ENCODE measurements at places on chromosomes 4 and X.

DNA sequence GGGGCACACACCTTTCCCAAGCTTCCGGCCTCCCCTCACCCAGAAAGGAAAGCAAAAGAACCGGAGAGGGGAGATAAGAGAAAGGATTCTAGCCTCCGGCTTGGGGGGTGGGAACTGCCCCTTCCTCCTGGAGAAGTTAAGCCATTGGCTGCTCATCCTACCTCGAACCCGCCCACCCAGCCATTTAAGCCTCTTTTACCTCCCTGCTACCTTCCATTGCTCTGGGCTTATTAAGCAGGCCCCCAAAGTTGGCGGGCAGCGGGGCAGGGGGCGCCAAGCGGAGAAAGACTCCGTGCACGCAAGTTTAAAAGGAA lies 2.3 kb downstream of the MAML3 start:
- no peak for DNase-seq

DNA sequence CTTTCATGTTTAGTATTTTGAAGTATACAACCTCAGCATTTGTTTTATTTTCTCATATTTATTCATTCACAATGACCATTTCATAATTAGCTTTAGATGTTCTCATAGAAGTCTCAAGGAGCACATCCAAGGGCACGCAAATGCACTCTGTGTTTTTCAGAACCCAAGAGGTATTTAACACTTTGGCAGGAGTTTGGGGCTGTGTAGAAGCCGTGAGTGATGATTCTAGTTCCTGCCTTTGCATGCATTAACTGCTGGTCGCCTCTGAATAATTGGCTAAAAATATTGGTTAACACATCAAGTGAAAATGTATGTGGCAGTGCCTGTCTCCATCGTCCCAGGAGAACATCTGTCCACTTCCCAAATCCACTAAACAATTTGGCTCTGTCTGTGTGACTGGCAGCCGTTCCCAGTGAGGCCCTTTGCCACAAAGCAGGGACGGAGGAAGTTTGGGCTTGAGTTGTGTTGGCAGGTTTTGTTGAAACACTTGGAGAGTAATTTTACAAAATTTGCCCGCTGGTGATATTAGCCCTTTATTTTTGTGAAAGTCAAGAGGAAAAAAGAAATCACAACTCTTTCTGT lies 730.7 kb upstream of the SLIT2 start:
- no peak for DNase-seq

- no peak for DNase-seq
Observed at GRCh38 chr4:34196375-34196774, 2047.9 kb downstream of the ARAP2 start.

- DNase-seq: no peak
Observed at GRCh38 chrX:13341491-13342101, 21.7 kb upstream of the ATXN3L start.

- no peak for DNase-seq
Observed at GRCh38 chr4:97643179-97643578, 500.1 kb downstream of the STPG2 start.

DNA sequence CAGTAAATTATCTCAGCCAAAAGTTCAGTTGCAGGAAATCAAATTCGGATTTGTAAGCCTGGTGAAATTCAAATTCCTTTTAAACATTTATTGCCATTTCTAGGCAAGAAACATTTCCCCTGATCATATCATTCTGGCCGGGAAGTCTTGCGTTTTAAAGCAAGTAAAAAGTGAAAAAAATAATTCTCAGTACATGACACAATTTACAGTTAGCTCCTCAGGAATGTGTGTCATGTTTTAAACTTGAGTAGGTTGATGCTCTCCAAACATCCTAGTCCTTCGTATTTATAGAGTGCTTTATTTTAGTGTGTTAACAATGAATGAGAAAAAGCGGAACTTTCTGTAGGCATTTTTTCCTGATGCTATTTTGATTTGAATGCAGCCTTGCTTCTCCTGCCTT lies 158.3 kb upstream of the SCML1 start:
- DNase-seq: no peak

GRCh38 chr4:77473509-77473908 lies 132.1 kb upstream of the CXCL13 start:
- no peak for DNase-seq

DNA sequence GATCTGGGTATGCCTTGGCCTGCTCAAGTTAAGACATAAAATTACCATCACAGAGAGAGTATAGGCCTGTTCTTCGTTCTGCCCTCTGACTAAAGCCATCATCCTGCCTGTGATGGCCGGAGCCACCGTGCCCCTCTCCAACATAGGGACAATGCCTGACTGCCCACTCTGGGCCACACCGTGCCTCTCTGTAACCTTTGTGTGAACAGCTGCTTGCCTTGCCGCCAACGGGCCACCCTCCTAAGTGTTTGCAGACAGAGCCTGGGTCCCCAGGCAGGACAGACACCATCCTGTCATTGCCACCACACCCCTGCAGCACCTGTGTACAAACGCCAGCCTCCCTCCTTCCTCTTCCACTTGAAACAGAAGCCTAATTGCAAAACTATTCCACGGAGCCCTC lies 298.7 kb upstream of the TENM3 start:
- DNase-seq: no peak

- no peak for DNase-seq
Observed at GRCh38 chrX:16002185-16002584, 121.2 kb upstream of the GRPR start.

DNA sequence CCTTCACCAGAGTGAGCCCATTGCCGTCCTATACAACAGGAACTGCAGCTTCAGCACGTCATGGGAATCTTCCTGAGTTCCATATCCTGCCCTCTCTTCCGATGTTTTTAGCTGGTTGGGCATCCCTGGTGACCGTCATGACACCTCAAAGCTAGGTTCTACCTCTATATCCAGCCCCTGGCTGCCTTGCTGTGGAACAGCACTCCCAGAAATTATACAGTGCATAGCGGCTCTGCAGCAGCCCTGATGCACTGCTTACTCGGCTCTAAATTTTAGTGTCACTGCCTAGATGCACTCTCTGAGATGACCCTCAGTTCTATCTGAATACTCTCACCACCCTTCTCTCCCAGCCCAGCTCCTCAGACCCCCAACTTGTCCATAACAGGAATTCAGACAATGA lies 44.3 kb downstream of the ARHGEF38 start:
- no peak for DNase-seq

DNA sequence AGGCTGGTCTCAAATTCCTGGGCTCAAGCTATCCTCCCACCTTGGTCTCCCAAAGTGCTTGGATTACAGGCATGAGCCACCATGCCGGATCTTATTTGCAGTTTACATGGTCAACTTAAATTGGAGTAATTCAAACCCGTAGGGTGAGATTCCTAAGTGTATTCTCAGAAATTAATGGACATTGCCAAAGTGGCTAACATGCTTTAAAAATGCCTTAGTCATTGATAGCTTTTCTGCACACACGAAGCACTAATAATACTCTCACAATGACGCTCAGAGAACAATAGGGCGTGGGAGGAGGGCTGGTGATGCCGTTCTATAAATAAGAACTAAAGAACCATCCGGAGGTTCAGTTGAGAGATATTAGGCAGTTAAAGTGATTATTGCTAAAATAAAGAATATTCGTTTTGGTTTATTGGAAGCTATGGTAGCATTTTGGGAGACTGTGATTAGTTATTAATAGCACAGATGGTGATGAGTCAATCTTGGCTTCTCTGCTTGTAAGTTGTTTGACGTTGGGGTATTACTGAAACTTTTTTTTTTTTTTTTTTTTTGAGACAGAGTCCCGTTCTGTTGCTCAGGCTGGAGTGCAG lies 79.1 kb downstream of the TRAPPC11 start:
- DNase-seq: no peak

- no peak for DNase-seq
Observed at GRCh38 chrX:35040871-35041270, 98.3 kb downstream of the FAM47B start.

GRCh38 chr4:85420831-85421230 lies 54.1 kb upstream of the ARHGAP24 start:
- DNase-seq: no peak

GRCh38 chr4:110096405-110096804 lies 102.0 kb downstream of the ELOVL6 start:
- no peak for DNase-seq

DNA sequence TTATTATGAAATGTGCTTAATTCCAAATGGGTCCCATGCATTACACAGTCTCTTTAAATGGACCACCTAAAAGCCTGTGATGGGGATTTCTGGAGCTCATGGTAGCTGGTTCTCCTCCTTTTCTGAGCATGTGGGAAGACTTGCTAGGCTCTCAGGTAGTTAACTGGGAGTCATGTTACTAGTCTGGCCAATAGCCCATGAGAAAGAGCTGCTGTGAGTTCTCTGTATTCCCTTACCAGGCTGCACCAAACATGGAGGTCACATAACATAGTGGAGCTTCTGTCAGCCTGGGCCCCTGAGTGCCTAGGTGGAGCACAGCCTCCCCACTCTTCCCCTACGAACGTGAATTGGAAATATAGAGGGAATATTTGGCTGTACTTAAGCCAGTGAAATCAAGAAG lies 198.4 kb downstream of the MAML3 start:
- DNase-seq: no peak

GRCh38 chr4:28490669-28491068 lies 1630.0 kb downstream of the STIM2 start:
- DNase-seq: no peak

GRCh38 chrX:16762579-16762978 lies 23.7 kb upstream of the TXLNG start:
- DNase-seq: no peak

- no peak for DNase-seq
Observed at GRCh38 chr4:85979276-85979675, 380.6 kb downstream of the MAPK10 start.

- DNase-seq: no peak
Observed at GRCh38 chr4:112860830-112861690, 188.4 kb upstream of the ANK2 start.

DNA sequence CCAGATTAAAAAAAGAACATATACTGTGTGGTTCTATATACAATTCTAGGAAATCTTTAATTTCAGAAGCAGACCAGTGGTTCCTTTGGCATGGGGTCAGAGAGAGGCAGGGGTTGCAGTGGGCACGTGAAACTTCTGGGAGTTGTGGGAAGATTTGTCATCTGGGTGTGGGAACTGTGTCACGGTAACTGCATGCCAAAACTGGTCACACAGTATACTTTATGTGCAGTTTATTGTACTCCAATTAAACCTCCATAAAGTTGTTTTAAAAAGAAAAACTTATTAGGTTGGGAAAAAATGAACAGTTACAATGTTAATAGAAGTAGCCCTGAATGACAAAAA lies 26.7 kb upstream of the STS start:
- no peak for DNase-seq

GRCh38 chrX:44570522-44570921 lies 27.9 kb upstream of the FUNDC1 start:
- DNase-seq: no peak

DNA sequence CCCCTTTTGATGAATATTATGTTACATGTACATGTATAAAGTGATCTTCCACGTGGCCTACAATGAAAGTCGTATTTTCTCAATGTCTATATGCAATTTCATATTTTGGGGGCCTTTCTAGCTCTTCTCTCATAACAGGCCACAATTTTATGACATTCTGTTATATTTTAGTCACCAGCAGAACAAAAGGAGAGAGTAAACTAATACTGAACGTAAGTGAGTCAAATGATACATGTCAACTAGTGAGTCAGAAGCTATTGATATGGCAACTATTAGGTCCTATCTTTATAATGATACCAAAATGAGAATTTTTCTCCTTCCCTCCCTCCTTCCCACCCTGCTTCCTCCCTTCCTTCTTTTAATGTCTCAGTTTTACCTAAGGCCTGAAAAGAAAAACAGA lies 14.4 kb downstream of the GC start:
- no peak for DNase-seq

GRCh38 chr4:20331642-20332041 lies 79.9 kb downstream of the SLIT2 start:
- no peak for DNase-seq

DNA sequence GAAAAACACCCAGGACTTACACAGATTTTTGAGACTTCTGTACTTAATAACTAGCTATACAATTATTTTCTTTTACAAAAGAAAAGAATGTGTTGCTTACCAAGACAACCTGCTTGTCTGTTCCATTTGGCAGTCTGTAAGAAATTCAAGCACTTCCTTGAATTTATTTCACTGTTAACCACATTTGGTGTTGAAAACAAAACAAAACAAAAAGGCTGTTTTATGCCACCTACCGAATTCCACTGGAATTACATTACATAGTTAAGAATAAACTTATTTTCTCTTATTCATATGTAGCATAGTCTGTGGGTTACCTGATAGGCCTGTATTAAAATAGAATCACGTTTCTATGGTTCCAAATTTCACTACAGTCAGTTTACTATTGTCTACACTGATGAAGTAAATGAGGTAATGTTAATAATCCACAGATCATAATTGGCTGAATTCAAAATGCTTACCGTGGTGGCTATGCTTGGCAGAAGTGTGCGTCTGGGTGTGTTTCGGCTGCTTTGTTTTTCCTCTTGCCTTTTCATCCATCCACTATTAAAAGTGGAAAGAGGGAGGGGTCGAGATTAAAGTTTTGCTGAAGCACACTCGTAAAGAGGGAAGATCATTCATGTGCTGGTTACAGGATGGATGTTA lies at the start of gene TLR1:
TSS of gene TLR1 (minus strand) at position 138 of the 642 bp plus-strand sequence. CDS start 5,960 bp downstream, outside the sequence.
- DNase-seq: no peak

- DNase-seq: peak; percentile 27
Observed at GRCh38 chr4:182806259-182807252, 110.6 kb downstream of the DCTD start.

- DNase-seq: no peak
Observed at GRCh38 chrX:131063613-131064012, 5.5 kb downstream of the ARHGAP36 start.

DNA sequence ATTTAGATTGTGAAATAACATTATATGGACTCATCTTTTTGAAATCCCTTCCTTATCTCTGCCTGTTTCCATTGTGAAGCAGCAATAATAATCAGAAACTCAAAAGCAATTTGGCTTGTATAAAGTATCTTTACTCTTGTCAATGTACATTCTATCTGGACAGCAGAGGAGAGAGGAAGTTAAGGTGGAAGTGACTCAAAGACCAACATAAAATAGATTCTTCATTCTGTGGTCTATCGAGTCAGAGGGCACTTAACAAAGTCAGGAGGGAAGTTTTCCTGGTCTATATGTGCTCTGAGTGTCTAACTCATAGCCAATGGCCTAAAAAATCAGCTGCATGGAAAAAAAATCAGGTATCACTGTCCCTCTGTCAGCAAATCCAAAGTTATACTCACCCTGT lies 155.5 kb downstream of the EMCN start:
- no peak for DNase-seq

DNA sequence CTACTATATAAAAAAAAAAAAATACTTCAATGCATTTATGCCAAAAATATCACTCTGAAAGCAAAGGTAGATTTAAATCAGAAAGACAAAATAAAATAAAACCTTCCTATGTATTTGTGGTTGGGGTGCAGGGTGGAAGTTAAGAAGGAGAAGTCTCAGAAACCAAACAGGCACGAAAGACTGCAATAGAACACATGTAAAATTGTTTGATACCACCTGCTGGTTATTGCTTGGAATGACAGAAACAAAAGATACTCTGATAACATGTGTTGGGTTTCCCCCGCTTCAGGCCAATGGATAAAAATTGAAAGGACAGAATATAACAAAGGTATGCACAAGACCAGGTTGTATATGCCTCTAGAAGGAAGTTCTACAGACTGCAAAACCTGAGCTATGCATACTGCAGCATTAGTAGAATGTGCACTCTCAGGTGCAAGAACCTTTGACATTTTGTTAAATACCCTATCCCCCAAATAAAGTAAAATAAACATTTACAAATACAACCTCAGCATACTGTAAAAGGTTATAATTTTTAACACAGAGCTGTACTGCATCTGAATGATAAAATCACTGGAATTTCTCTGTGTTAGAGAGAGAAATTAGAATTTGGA lies 118.8 kb downstream of the GABRA2 start:
- DNase-seq: no peak

Data from cerebellar nuclear complex (tissue), 1 donor.